ENCODE measurements at places on chromosomes 4 and X.

DNA sequence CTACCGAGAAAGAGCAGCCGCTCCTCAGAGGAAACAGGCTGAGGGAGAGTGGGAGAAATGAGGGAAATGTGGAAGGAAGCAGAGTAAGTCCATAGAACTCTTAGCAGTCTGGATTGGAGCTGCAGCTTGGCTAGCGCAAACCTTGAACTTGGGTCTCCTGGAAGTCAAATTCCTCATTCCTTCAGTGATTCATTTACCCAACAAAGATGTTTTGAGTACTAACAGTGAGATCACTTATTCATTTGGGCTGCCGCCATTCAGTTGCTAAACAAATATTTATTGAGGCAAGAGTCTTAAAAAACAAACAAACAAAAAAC is 51.5 kb downstream of the SEL1L3 start:
- DNase-seq: no peak

DNA sequence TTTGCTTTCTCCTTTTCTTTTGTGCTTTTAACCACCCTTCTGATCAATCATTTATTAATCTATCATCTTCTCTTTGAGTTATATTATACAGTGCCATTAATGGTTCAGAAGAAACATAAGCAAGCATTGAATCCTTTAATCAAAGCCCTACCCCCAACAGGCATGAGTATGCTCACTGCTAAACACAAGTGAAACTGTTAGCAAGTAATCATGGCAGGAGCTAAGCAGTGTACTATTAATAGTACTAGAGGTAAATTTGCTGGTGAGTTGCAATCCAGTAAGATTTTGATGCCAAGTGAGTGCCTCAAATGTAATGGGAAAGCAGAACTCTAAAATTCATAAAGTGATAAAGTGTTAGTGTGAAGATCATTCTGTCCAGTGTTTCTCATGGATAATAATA is 57.2 kb downstream of the FNIP2 start:
- DNase-seq: no peak

GRCh38 chr4:1948232-1948631 is 60.5 kb downstream of the NELFA start:
- DNase-seq: no peak

- DNase-seq: no peak
Observed at GRCh38 chrX:9995855-9996339, 28.7 kb downstream of the CLDN34 start.

- no peak for DNase-seq
Observed at GRCh38 chr4:17964576-17964975, 57.0 kb downstream of the LCORL start.

GRCh38 chrX:137032341-137032694 is 1.5 kb downstream of the GPR101 start:
- DNase-seq: no peak

GRCh38 chr4:181820553-181820952 is 422.6 kb upstream of the TENM3 start:
- no peak for DNase-seq

- no peak for DNase-seq
Observed at GRCh38 chrX:26373829-26374228, 157.9 kb downstream of the MAGEB5 start.

DNA sequence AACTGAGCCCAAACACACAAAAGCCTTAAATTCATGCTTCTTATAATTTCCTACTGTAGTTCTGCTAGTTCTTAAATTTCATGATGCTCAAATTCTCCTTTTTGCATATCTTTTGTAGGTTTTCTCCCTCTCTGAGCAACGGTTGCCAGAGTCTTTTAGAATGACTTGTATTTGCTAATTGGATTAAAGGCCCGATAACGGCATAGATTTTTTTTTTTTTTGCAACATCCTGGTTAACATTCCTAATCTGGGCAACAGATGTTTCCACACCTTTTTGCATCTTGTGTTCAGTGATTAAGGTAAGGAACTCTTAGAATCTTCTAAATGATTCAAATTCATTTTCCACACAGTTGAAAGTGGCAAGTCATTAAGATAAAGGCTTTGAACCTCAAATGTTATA is 66.3 kb upstream of the ADGRG2 start:
- DNase-seq: no peak

- no peak for DNase-seq
Observed at GRCh38 chr4:88949605-88950004, 107.4 kb downstream of the FAM13A start.

- no peak for DNase-seq
Observed at GRCh38 chrX:31603411-31604120, 531.7 kb upstream of the FTHL17 start.

DNA sequence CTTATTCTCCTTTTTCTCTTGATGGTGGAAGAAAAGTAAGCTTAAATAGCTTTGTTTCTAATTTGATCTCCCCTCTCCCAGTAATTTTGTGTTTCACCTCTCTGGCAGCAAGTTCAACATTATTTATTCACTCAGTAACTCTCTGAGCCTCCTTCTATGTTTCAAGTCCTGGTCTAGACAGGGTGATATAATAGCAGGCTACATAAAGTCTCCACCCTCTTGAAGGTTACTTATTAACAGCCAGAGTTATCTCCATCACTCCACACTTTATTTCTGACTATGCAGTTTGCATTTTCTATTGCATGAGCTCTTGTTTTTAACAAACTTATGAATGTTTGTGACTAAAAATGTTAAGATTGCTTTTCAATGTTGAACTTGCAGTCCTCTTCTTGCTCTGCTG is 17.8 kb upstream of the ANOS1 start:
- no peak for DNase-seq

DNA sequence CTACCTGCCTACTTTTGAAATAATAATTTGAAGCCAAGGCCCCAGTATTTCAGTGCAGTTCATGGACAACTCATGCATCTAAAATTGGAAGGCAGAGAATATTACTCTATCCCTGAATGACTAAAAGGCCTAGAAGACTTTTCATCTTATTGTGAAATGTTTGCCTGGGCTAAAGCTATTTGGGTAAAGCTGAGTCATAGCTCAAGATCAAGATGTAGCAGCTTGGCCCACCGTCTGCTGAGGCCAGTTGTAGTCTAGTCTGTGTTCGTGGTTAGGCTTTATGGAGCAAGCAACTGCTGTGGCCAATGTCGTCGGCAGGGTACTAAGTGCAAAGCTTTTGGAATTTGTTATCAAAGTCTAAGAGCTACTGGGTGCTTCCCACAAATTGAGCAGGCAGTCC is 929.1 kb downstream of the RAB28 start:
- DNase-seq: no peak

GRCh38 chr4:113293674-113294073 is 244.2 kb downstream of the ANK2 start:
- DNase-seq: no peak

DNA sequence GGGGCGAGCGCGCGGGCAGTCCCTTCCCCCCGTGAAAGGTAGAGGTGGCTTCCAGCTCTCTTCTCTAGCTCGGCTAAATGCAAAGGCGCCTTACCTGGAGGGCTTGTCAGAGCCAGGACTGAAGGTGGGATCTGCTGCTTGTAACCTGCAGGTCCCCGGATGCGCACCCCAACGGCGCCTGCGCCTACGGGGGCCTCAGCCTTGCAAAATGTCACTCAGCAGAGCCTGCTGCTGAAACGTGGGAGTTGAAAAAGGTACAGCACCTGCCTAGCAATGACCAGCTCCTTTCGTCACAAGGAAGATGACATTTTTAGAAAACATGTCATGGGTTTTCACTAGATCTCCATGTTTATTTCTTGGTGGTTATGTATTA is 583 bp downstream of the ABHD18 start:
- peak; percentile 45 for DNase-seq

DNA sequence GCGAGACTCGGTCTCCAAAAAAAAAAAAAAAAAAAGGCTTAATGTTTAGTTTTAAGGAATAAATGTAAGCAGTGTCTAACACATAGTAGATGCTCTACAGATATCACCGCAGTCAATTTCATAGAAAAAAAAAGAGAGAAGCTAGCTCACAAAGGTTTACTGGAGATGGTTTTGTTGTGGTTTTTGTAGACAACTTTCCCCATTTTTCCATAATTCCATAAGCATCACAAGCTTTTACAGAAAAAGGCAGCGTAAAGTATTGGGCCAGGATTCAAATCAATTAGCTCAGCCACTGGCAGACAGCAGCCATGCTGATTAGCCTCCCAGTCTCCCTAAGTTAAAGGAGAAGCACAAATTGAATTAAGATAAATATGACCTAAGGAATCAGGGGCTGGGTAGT is 1.5 kb downstream of the GRSF1 start:
- DNase-seq: no peak

- no peak for DNase-seq
Observed at GRCh38 chr4:39614487-39615162, 24.0 kb downstream of the SMIM14 start.

- DNase-seq: no peak
Observed at GRCh38 chr4:165512424-165512823, 133.6 kb downstream of the CPE start.

- DNase-seq: no peak
Observed at GRCh38 chr4:45679411-45679810, 444.4 kb downstream of the GABRG1 start.

DNA sequence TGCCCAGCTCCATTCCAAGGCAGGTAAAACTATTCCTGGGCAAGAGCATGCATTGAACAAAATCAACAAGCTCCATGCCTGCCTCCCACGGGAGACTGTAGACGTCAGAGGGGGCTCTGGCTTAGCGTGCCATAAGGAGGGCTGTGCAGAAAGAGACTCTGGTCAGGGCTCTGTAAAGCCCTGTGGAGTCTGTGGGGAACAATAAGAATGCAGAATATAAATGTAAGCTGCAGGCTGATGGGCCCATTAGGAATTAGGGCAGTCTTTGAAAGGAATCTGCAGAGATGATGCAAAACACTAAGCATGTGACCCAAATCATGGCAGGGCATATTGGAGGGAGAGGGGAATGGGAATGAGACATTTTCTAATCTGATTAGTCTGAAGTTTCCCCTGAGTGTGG is 170.3 kb downstream of the EFHC2 start:
- DNase-seq: no peak

DNA sequence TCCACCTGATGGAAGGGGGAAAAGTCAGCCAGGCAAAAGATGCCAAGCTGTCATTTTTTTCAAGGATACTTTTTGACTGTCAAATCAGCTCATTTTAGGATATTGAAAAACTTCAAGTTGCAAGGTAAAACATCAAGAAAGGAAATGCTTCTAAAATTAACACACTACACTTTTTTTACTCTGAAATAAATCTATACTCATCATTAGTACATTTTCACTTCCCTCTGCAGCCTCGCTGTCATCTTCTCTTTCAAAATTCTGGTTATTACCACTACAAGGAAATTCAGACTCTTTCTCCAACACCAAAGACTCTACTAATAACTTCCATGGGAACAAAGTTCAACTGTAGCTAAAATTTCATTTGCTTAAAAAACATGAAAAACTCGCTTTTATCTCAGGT is 41.6 kb downstream of the APBB2 start:
- no peak for DNase-seq

DNA sequence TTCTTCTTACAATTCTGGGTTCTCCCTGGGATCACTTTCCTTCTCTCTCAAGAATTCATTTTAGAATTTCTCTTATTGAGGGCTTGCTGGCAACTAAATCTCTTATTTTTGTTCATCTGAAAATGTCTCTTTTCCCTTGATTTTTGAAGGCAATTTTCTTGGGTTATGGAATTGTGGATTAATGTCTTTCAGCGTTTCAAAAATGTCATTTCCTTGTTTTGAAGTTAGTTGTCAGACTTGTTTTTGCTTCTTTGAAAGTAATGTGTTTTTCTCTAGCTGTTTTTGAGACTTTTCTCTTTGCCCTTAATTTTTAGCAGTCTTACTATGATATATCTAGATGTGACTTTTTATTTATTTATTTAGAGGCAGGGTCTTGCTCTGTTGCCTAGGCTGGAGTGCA is 205.7 kb downstream of the CHIC2 start:
- no peak for DNase-seq

- DNase-seq: no peak
Observed at GRCh38 chrX:115018040-115018647, 728 bp upstream of the IL13RA2 start.

GRCh38 chr4:39427520-39428114 is 20.9 kb downstream of the KLB start:
- DNase-seq: no peak

- no peak for DNase-seq
Observed at GRCh38 chrX:29318012-29318411, 730.8 kb downstream of the IL1RAPL1 start.

- DNase-seq: no peak
Observed at GRCh38 chrX:31228415-31228832, 156.6 kb upstream of the FTHL17 start.

GRCh38 chrX:24696294-24696693 is 2.6 kb downstream of the POLA1 start:
- no peak for DNase-seq

DNA sequence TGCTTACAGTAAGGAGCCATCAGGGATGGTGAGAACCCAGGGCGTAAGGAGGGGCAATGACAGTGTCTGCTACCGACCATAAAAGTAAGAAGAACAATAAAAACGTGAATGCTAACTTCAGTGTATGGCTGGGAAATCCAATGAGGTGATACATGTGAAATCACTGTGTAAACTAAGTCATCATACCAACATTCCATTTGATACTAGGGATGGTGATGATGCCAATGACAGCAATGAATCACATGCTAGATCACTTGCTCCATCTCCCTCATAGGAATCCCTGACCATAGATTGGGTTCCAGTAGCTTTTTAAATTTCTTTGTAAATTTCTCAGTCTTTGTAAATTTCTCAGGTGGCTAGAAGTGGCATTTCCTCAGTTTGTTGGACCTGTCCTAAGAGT is 146.3 kb downstream of the SMIM20 start:
- DNase-seq: no peak

- no peak for DNase-seq
Observed at GRCh38 chrX:39427906-39428305, 626.6 kb downstream of the MID1IP1 start.

DNA sequence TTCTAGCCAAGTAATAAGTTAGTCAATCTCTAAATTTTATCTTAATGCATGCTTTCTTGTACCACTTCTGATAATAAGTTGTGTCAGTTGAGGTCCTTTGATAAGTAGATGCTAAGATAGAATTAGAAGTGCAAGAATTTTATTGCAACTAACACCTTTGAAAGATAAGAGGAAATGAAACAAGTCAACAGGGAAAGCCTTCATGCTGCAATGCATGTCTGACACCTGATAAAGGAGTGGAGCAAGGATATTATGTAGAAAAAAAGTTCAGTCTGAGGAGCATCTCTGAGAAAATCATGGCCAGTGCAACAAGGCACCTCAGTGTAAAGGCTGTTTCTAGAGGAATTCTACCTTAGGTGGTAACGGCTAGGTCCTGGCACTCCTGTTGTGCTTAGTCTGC is 210.7 kb upstream of the PPP1R2C start:
- DNase-seq: no peak

GRCh38 chr4:85154591-85154990 is 188.1 kb upstream of the WDFY3 start:
- DNase-seq: no peak

- DNase-seq: no peak
Observed at GRCh38 chrX:17923546-17923945, 62.4 kb upstream of the RAI2 start.

DNA sequence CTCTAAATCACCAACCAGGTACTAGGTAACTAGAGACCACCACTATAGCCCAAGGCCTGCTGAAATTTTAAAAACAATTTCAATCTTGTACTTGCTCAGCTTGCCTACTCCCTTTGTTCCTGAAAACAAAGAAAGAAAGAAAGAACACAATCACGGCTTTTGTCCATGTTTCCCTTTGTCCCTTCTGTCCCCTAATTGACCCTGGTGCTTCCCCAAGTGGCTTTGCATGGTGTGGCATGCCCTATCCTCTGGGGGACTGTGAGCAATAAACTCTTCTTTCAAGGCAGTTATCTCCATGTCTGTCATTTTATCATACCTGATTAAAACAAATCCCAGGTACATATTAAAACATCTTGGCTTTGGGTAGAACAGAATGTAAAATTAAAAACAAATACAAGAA is 94.8 kb downstream of the ARSJ start:
- no peak for DNase-seq

All from stimulated activated CD8-positive, alpha-beta memory T cell treated with anti-CD3 and anti-CD28 coated beads, Interleukin-7, amount 100 ng/mL, for 48 hours (primary cell).